ENCODE measurements at places on chromosomes 12 and 14.

DNA sequence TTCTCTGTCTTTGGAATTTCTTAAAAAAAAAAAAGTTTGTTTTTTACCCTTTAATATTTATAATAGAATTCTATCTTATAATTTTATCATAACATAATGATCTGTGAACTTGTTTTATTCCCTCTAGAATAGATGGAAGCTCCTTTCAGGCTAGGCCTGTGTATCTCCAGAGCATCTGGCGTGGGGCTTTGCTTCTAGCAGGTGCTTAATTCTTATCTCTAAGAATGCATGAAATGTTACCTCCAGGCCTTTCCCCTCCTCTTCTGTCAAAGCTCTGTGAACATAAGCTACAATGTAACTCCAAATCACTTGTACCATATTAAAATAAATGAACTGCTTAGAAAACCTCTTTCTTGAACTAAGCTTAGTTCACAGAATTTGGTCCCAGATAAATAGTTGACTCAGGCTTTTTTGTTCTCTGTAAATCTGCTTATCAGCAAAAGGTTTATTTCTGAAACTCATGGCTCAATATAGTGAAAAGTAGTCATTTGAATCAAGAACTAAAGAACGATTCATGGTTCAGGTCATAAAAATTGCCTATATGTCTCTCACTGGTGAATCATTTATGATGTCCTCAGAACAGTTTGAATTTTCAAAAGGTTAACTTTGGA, 407.1 kb downstream of the TRHDE start:
- DNase-seq: no peak

DNA sequence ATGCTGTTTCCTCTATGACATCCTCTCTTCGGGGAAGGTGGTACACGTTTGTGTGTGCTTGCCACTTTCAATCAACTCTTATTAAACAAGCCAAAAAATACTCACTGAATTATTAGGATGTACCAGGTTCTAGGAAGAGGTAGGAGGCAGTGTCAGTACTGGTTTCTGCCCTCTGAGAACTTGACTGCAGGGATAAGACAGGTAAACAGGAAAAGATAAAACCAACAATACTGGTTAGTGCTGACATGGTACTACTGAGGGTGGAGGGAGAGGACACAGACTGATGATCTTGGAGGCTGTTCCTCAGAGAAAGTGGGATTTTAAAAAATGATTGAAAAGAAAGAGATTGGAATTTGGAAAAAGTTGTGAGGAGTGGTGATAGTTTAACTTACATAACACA, 295.2 kb upstream of the PWP1 start:
- DNase-seq: no peak

GRCh38 chr14:23639891-23640523, 3.8 kb downstream of the DHRS2 start:
- no peak for DNase-seq

GRCh38 chr12:71536279-71536938, 96.8 kb downstream of the LGR5 start:
- DNase-seq: peak; percentile 15

DNA sequence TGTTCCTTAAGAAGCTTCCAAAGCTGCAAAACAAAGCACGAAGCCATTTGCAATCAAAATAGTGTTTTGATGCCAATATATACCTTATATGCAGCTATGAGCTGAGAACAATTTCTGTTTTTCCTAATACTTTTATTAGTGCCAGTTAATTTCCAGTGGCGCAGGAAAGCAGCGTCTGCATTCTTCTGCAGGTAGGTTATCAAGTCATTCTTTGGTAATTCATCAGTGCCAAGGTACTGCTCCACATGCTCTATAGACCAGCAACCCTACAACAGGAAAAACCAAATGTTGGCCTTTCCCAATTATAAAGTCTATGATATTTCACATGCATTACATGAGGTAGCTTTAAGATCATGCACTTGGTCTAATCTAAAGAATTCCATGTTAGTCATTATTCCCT, 87.6 kb upstream of the STRN3 start:
- DNase-seq: no peak

- no peak for DNase-seq
These were observed 25.0 kb upstream of the NR1H4 start for GRCh38 chr12:100448656-100449055.

DNA sequence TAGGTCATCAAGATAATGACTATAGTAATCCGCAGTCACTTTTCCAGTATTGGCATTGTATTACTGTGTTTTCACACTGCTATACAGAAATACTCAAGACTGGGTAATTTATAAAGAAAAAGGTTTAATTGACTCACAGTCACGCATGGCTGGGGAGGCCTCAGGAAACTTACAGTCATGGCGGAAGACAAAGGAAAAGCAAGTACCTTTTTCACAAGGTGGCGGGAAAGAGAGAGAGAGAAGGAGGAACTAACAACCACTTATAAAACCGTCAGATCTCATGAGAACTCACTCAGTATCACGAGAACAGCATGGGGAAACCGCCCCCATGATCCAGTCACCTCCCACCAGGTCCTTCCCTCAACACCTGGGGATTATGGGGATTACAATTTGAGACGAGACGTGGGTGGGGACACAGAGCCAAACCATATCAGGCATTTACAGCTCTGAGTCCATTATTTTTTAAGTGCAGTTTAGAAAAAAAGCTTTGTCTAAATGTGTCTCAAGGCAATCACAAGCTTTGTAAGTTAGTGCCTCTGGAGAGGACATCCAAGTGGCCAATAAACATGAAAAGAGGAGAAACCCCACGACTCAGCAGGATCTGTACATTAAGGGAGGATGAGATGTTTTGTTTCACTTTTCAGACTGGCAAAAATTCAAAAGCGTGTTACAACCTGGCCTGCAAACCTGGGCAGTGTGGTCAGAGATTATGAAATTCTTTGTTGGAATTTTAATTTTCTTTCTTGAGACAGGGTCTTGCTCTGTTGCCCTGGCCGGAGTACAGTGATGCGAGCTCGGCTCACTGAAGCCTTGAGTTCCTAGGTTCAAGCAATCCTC, 82.0 kb downstream of the DNAH10 start:
- DNase-seq: no peak

All from T-helper 2 cell (primary cell).